ENCODE measurements at places on chromosomes 7 and 10.

GRCh38 chr10:79178614-79179163 lies 109.9 kb downstream of the ZMIZ1 start:
- DNase-seq = no peak

DNA sequence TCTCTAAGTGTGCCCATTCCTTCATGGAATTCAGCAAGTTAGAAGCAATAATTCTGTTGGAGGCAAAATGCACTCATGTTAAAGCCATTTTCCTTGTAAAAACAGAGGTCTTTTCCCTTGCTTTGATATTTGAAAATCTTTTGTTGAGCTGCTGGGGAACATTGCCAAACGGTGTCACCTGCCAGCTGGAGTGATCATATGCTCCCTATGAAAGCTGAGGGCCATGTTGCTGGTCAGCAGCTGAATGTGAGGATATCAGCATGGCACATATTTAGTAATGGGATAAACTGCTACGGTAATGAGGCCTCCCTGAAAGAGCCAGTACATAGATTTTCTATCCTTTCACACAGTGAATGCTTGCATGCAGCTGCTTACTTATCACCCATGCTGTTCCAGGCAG lies 224.3 kb downstream of the THSD7A start:
- DNase-seq = no peak

DNA sequence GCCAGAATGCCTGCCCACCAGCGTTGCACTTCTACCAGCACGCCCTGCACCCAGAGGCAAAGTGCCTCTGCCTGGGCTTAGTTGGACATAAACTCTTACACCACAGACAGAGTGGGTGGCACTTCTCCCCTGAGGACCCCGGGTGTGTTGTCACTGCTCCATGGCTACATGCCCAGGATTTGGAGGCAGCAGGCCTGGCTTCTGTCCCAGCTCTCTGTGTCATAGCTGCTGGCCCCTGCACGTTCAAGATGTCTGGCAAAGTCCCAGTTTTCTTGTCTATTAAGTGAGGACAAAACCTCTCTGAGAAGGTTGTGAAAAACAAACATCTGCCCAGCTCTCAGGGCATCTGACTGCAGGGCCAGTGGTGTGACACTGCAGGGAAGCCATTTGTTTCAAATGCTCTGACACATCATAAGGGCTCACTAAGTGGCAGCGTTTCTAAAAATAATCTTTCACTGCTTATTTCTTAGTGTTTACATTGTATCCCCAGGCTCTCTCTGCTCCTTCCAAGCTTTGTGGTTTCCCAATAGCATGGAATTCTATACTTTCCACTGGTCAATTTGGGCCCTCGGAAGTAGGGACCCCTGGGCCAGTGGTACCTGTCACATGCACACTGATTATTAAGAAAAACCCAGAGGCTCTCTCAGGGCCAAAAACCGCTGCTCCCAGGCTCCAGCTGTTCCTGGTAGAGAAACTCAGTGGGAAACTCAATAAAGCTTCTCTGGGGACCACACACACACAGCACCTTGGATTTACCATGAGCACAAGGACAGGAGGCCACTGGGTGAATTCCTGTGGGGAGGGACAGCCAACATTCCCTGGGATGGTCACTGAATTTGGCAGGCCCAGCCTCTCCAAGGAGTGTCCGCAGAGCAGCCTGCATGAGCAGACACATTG lies 86.2 kb upstream of the ANLN start:
- DNase-seq = no peak

DNA sequence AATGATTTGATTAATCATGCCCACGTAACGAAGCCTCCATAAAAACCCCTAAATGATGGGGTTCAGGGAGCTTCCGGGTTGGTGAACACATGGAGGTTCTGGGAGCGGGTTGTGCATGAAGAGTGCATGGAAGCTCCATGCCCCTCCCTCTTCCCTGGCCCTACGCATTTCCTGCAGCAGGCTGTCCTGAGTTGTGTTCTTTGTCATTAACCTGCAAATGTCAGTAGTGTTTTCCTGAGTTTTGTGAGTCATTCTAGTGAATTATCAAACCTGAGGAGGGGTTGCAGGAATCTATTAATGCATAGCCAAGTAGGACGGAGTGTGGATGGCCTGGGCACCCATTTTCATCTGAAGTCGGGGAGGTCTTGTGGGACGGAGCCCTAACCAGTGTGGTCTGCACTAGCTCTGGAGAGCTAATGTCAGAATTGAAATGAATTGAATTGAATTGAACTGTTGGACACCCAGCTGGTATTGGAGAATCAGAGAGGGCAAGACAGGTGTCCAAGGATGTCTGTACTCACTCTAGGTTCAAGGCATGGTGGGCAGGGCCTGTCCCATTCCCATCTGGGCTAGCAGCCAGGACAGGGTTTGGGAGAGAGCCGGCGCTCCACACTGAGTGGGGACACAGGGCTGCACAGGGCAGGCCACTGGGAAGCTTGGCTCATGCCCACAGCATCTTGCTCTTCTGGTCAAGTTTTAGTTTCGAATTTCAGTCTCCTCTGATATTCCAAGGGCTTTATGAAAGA lies 22.3 kb upstream of the ARHGAP22 start:
- no peak for DNase-seq

DNA sequence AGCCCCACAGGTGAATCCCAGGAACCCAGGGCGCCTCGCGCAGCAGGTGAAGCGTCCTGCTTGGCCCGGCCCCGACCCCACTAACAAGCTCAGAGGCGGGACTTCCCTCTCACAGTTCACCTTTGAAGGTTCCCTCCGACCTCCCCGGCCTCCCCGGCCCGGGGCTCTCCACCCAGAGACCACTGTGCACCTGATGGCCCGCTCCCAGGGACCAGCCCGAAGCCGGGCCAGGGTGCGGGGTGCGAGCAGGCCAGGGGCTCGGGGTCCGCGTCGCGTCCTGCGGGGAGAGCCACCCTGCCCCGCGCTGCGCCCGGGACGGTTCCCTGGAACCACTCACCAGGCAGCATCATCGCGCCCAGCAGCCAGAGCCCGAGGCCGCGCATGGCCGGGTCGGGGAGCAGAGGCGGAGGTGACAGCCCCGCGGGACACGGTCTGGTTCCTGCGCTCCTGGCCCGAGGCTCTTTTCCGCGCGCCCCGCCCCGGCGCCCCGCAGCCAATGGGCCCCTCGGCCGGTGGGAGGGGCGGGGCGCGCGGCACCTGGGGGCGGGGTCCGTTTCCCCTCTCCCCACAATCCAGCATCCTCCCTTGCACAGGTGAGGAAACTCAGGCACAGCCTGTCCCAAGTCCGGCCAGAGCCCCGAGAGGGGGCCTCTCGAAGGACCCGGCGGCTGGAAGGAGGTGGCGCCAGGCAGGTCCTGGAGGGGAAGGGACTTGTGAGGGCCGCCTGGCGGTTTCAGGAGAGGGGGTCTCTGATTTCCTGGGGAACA lies at the start of gene ADAM8:
TSS of gene ADAM8 (minus strand) at position 434 of the 767 bp plus-strand sequence. CDS start at position 383, 51 bp downstream.
- peak; percentile 47 for DNase-seq

GRCh38 chr10:121919666-121920065 lies 8.2 kb downstream of the ATE1 start:
- DNase-seq = no peak

DNA sequence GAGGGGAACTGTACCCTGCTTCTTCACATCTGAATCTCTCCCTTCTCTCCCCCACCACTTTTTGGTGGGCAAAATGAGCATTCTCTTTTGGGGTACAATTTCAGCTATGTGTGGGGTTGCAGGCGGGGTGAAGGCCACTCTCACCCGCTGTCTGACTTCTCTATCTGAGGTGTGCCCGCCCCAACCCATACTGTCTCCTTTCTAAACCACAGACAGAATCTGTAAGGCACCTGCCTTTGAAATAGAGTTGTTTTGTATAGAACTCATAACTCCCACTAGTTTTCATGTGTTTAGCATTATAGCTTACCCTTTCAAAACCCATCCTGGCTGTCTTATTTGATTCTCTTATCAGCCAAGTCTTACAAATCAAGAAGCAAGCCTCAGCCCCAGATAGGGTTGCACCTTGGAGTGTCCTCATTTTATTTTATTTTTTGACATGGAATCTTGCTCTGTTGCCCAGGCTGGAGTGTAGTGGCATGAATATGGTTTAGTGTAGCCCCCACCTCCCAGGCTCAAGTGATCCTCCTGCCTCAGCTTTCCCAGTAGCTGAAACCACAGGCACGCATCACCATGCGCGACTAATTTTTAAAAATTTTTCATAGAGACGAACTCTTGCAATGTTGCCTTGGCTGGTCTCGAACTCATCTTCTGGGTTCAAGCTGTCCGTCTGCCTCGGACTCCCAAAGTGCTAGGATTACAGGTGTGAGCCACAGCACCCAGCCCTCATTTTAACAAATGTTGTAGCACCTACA lies 11.9 kb downstream of the TSPAN14 start:
- DNase-seq = no peak

GRCh38 chr7:85150624-85151023 lies 36.2 kb downstream of the SEMA3D start:
- no peak for DNase-seq

DNA sequence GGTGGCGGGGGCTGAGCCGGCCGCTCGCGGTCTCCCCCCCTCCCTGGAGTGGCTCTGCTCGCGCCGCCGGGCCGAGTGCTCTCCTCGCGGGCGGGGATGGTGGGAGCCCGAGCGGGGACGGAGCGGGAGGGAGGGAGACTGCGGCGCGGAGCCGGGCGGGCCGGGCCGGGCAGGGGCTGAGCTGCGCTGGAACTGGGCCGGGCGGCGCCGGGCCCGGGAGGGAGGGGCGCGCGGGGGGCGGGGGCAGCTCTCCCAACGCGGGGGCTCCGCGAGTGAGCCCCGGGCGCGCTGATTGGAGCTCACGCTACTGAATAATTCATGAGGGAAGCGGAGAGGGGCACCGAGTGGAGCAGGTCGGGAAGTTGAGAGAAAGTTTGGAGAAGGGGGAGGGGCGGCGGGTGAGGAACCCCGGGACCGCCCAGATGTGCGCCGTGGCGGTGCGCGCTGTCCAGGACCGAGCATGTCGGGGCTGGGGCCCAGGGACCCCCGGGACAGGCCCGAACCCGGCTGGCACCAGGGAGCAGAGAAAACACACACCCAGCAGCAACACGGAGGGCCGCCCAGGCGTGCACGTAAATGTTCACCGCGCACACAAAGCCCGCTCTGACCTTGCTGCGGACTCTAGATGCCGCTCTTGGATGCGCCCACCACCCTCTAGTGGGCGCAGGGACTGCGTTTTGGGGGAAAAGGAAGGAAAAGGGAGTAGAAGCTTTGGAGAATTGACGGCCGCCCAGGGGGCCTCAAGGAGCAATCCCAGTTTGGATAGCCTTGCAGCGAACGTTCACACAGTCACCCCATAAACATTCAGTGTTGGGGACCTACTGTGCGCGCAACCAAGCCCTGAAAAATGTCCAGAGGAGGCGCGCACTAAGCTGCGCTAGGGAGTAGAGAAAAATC lies at the start of gene EPHB4:
TSS of gene EPHB4 (minus strand) at position 194 of the 897 bp plus-strand sequence. CDS start 493 bp downstream, outside the sequence.
- no peak for DNase-seq

GRCh38 chr7:27101957-27102580 lies 414 bp downstream of the HOXA2 start:
- DNase-seq = no peak

GRCh38 chr7:121049028-121049791 lies 60.7 kb downstream of the CPED1 start:
- no peak for DNase-seq

GRCh38 chr7:151313857-151314256 lies 27.8 kb upstream of the NUB1 start:
- DNase-seq = no peak

DNA sequence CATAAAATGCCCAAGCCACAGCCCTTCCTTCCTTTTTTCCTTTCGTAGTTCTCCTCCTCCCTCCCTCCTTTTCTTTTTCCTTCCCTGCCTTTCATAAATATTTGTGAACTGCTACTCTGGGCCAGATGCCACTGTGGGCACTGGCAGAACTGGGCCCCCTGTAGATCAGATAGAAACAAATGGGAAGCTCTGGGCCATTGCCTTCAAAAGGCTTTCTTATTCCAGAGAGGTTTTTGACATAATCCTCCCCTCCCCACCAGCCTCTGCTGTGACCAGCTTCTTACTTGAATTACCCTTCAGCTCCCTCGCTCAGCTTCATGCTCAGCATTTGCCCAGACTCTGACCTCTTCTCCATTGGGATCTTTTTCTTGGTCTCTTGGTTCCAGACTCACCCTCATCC lies 886.8 kb downstream of the LRMDA start:
- DNase-seq = no peak

DNA sequence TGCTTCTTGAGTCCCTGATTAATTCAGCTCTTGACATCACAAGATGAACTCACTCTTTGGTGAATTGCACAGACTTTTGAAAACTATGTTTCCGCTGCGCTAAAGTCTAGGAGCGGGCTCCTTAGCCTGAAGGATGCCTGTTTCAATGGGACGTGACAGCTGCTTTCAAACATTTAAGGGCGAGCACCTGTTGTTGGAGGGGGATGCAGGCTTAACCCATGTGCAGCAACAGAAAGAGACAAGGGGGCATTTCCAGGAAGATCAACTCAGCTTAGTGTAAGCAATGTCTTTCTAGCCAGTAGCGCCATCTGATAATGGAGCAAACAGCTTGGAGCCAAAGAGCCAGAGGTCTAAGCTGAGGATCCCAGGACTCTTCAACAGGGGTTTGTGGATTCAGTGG lies 8.4 kb upstream of the PFKFB3 start:
- DNase-seq = no peak

DNA sequence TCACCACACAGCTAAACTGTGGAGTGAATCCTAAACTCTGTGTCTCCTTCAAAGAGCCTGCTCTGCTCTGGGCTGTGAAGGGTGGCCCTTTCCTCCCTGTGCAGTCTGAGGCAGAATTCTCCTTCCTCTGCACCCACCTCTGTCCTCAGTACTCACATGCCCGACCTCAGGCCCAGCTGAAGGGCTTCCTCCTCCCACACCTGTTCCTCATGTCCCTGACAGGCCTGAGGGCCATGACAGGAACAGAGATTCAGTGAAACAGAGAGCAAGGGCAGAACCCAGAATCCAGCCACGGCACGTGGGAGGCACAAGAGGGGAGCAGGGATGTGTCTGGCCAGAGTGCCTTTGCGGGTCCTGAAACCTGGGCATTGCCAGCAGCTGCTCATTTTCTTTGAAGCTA lies 13.9 kb downstream of the CREB3L2 start:
- no peak for DNase-seq

GRCh38 chr10:79066411-79067240 lies 2.1 kb upstream of the ZMIZ1 start:
- no peak for DNase-seq

DNA sequence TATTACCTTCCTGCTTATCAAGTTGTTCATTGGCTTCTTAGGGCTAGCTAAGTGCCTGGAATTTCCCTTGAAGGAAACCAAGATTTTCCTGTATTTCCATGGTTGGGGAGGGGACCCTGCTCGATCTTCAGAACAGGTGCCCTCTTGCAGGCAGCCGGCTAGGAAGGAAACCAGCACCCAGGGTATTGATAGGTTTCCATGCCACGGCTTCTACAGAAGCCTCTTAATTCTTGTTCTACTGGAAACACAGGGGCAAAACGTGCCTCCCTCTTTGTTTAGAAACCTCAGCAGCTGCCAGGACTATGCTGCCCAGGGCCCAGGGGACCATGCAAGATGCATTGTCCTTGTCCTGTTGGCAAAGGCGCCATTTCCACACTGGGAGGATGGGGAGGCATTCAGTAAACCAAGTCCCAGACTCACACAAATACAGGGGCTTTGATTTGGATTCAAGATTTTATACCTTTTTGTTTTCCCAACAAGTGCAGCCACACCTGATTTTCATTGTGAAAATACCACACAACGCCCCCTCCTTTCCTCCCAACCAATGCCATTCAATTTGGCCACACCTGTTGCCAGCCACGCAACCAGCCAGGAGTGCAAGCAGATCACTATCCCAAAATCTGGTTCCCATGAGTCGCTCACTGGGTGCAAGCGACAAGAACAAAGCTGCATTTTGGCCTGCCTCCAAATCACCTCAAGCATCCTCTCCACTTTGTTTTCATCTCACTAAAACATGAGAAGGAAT lies 29.6 kb downstream of the C10orf71 start:
- no peak for DNase-seq
